Vagina (tissue), 2 donors: ENCODE measurements at places on chromosomes 16 and 17.

DNA sequence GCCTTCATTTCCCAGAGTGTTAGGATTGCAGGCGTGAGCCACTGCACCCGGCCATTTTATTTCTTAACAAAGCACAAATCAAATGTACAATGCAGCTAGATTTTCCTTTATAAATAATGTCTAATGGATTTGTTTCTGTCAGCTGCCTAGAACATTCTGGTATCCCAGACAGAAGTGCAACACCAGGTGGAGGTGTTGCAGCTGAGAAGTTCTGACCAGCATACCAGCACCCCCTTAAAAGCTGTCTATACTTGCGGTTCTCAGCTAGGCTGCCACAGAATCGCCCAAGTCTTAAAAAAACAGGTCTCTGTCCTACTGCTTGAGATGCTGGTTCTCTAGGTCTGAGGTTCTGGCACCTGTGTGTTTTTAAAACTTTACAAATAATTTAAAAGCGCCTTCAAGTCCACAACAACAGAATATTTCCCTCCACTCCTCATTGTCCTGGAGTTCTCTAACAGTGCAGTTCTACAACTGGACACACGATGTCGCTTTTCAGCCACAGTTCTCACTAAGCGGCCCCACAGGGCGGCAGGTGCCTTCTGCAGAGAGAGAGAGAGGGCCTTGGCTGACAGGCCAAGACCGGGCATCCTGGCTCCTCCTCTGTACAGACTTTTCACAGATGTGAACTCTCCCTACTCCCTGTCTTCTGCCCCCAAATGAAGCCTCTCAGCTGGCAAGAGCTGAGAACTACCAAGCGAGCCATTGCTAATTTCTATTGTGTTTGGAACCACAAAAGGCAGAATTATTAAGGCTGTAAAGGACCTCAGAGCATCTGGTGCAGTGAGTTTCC lies 32.6 kb upstream of the MEOX1 start:
- DNase-seq = no peak

DNA sequence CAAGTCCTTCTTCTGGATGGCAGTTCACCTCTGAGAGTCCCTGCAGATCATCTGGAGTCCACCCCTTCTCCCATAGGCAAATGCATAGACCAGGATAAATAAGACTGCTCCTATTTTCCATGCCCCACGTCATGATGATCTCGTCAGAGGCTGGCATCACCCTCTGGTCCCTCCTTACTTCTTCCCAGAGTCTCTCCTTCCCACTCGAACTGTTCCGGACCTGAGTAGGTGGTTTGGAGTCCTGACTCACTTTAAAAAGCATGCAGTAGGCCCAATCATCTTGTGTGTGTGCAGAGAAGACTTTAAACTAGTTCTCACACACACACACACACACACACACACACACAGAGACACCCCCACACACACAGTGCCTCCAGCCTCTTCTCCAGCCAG lies 72.0 kb downstream of the SOX9 start:
- no peak for DNase-seq

GRCh38 chr16:49862694-49863093 lies 6.8 kb upstream of the ZNF423 start:
- no peak for DNase-seq

- no peak for DNase-seq
Measured at GRCh38 chr16:16163571-16163970, 59.7 kb downstream of the ABCC6 start.

DNA sequence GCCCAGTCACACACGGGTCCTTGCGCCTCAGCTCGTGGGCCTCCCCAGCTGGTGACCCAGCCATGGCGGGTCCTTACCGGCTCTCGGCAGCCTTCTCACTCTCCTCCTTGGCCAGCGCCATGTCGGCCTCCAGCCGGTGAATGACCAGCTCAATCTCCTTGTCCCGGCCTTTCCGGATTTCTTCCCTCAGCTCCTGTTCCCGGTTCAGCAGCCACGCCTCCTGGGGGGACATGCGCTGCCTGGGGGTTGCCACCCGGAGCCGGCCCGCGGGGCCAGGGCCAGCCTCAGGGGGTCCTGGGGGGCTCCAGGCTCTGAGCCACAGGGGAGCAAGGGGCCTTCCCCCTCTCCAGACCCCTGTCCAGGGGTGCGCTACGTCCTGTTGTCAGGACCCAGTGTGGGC lies 25.1 kb upstream of the AATK start:
- no peak for DNase-seq

DNA sequence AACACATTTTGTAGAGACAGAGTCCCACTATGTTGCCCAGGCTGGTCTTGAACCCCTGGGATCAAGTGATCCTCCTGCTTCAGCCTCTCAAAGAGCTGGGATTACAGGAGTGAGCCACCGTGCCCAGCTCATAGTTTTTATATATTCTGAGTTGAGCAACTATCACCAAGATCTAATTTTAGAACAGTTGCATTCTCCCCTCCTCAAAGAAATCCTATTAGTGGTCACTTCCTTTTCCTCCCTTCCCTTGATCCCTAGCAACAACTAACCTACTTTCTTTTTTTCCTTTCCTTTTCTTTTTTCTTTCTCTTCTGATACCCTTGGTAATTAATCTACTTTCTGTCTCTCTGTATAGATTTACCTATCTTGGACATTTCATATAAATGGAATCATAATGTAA lies 61.5 kb upstream of the B4GALNT2 start:
- no peak for DNase-seq

DNA sequence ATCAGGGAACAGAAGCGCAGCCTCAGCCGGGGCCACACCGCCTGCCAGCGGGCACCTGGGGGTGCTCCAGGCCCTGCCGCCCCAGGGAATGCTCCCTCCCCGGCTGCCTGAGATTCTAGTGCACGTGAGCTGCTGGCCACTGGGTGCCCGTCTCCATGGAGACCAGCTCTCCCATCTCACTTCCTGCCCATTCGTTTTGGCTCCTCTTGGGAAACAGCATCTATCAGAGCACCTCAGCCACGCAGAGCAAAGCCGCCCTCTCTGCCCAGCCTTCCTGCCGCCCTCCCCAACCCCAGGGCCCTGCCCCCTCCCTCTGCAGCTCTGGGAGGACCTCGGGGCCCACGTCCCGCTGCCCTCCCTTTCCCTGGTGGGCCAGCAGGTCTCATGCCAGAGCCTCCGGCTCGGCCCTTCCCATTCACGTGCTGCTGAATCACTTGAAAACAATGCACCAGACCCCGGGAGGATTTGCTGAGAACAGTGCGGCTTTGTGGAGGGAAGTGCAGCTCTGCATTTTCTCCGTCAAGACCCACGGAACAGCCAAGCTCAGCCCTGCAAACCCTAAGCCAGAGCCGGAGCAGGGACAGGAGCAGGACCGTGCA lies 19.4 kb downstream of the CEP295NL start:
- DNase-seq = peak; percentile 95

DNA sequence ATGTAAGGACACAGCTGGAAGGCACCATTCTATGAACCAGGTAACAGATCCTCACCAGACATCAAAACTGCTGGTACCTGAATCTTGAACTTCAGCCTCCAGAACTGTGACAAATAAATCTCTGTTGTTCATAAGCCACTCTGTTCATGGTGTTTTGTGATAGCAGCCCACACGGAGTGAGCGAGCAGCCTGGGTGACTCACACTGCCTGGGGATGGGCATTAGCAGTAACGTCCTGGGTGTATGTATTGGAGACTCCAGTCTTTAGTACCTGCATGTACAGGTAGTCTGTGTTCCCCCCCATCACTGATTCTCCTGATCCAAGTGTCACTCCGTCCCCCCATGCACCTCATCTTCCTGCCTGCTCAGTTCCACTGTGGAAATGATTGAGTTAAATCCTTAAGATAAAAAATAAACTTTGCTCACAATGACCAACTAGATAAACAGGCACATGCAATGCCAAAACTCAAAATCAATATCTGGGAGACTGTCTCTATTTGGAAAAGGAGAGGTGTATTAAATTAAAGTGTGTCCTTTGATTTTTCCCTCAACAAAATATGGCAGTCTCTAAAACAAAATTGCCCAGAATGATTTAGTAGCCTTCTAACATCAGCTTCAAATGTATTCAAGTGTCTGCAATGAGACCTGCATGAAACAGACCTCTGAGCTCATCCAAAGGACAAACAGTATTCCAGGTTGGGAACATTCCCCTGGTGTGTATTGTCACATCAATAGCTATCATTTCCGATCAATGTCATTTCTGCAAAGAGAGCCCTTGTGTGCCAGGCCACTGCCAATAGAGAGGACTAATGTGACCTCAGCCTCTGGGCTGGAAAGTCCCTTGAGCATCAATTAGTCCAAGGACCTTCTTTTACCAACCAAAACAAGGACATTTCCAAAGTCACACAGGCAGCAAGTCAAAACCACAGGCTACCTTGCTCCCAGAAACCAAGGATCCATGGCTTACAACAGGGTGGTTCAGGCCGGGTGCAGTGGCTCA lies 12.2 kb upstream of the VAT1L start:
- no peak for DNase-seq

- no peak for DNase-seq
Measured at GRCh38 chr16:1613728-1614455, 1.7 kb downstream of the CRAMP1 start.

DNA sequence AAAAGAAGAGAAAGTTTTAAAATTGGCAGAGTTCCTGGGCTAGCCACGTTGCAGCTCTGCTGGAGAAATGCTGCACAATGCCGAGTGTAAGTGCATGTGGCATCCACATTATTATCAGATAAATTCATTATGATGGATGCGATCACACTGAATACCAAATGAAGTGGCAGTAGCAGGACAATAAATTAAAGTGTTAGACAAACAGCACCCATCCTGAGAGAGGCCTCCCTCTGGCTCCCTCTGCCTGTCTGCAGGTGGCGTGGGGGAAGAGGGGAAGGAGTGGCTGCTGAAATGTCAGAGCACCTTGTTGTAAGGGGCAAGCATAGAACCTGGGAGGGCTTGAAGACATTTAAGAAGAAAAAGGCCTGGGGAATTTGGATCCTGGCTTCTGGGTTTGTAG lies 324.1 kb downstream of the HAPSTR1 start:
- DNase-seq = peak; percentile 7

GRCh38 chr17:14940108-14940937 lies 324.8 kb downstream of the PMP22 start:
- peak; percentile 80 for DNase-seq

DNA sequence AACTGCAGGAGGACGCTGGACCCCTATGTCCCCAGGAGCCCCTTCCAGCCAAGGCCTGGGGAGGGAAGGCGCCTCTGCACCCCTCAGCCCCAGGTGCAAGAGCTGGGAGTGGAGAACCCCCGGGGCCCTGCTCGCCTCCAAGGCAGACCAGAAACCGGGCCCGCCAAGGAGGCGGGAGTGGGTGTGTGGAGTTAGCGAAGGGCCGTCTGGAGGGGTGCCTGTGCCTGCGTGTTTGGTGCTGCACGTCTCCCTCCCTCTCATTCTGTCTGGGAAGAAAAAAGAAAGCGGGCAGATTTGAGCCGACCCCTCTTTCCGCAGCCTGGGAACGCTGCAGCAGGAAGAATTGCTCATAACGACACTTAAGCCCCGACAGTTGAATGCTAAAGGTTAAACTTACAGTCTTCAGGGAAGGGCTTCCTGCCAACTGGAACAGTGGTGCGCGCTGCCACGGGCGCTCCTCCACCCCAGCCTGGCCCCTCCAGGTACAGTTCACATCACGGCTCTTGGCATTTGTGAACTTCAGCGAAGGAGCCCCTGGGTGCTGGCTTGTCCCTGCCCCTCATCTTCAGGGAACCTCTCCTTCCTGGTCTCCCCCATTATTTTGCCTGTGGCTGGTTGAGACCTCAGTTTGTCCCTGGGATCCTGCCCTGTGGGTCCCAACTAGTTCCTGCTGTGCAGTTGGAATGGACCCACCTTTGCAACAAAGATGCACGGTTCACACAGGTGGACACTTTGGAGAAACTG lies 19.2 kb upstream of the ZFHX3 start:
- no peak for DNase-seq

- DNase-seq = no peak
Measured at GRCh38 chr17:27846042-27846655, 45.8 kb upstream of the NOS2 start.

GRCh38 chr16:69180011-69180338 lies 7.0 kb upstream of the SNTB2 start:
- no peak for DNase-seq

DNA sequence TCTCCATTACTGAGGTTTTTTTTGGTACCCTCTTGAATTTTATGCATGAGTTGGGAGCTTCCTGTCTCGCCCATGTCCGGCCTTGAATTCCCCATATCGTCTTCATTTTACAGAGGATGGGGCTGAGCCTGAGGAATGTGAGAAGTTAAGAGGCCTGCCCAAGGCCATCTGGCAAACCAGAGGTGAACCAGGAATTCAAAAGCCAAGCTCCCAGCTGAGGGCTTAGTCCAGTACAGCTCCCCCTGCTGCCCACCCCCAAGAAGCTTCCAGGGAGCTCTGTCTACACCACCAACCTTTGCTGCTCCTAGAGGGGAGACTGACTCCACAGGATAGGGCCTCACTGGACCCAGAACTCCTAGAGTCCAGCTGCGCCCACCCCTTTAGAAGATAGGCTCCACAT lies 20.7 kb upstream of the C16orf78 start:
- no peak for DNase-seq

GRCh38 chr17:39450051-39450450 lies 1.0 kb downstream of the MED1 start:
- DNase-seq = no peak

GRCh38 chr16:30416047-30416603 lies 8.7 kb downstream of the ZNF771 start:
- no peak for DNase-seq

DNA sequence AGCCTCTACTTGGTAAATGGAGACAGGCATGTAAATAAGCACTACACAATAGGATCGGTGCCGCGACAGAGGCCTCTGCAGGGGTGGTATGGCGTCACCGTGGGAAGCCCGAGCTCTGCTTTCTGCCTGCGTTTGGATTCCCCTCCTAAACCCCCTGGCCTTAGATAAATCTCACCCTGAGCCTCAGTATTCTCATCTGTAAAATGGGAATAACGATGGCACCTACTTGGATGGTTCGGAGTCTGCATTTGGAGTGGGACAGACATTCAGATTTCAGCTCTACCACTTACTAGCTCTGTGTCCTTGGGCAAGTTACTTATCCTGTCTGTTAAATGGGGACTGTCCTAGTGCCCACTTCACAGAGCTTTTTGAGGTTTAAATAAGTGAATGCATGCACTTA lies 42.8 kb upstream of the TNRC6A start:
- DNase-seq = no peak

DNA sequence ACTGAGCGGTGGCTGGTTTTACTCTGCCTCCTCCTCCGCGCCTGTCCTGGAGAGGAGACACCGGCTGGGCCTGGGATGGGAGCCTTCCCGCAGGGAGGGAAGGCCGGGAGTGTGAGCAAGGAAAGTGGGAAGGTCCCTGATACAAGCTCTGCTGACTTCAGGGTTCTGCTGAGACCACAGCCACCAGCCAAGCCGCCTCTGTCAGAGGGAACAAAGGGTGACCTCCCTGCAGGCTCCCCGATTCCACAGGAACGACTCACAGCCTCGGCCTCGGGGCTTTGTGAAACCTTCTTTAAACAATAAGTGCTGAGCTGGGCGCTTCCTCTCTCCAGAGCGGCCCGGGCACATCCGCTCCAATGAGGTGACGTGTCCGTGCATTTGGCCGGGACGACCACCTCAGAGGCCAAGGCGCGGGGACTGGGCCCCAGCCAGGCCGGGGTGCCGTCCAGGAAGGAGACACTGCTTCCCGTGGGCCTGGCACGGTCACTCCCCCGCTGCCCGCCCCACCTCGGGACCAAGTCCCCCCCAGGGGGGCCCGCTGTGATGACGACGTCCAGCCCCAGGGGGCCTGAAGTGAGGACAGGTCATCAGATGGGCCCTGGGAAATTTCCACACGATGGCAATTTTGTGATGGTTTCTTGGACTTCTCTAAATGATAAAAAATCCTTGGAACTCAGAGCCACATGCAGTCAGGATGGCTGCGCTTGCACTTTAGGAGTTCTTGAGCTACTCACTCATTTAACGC lies 11.8 kb upstream of the CIBAR2 start:
- DNase-seq = no peak

GRCh38 chr16:70627696-70628095 lies 18.7 kb upstream of the IL34 start:
- no peak for DNase-seq
